NCI-H524 treated with DMSO at 0.1 percent for 48 hours (cell line): ENCODE measurements at places on chromosomes 5 and 9.
A peak's percentile ranks its signal among the peaks of the same experiment; 100 is the strongest.

GRCh38 chr9:83059417-83059816, 3.5 kb downstream of the RASEF start:
- no peak for DNase-seq

DNA sequence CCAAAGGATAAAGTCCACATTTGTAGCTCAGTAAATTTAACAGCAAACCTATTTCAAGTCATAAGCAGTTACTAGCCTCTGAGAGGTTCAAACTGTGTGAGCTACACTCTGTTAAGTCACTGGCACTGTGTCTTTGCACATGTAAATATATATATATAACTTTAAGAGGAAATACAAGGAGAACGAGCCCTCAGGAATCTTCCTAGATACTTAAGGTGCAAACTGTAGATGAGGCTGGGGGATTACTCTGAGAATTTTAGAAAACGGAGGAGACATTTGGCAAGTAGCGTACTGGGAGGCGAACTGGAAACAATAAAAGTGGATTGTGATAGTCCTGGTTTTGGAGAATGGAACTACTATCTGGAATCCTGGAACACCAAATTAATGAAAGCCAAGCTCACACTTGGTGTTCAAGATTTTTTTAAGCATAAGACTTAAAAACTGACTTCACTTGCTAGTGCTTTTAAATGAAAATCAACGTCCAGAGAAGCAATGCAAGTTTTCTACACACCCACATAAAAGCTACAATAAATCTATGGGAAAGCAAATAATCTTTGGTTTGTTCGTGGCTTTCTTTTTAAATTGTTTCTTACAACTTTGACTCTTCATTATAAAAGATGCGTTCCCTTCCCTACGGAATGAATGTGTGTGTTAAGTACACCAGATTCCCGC, 1057.0 kb upstream of the DMAC1 start:
- DNase-seq, result no peak

GRCh38 chr9:5841771-5842573, 9.1 kb upstream of the ERMP1 start:
- DNase-seq, result no peak

GRCh38 chr5:1525624-1526189, 1.9 kb upstream of the LPCAT1 start:
- no peak for DNase-seq

GRCh38 chr5:11289733-11290132, 528.7 kb upstream of the DAP start:
- DNase-seq, result no peak

DNA sequence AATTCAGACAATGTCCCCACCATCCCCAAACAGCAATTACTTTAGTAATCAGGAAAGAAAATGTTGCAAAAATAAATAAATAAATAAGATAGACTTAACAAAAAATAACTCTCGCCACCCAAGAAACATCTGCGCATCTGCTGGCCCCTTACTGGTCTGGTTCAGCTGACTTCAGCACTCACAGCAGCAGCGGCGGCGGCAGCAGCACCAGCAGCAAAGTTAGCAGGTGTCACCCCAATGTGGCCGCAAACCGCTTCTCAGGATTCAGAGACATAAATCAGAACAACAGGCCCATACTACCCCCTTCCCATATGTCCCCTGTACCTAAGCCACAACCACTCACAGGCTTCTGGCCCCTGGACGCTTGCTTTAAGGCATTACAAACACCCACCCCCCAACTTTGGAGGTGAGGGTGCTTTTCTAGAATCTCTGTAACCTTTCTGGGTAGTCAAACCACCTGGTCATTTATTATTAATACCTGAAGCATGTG, 593.0 kb downstream of the BNC2 start:
- no peak for DNase-seq

DNA sequence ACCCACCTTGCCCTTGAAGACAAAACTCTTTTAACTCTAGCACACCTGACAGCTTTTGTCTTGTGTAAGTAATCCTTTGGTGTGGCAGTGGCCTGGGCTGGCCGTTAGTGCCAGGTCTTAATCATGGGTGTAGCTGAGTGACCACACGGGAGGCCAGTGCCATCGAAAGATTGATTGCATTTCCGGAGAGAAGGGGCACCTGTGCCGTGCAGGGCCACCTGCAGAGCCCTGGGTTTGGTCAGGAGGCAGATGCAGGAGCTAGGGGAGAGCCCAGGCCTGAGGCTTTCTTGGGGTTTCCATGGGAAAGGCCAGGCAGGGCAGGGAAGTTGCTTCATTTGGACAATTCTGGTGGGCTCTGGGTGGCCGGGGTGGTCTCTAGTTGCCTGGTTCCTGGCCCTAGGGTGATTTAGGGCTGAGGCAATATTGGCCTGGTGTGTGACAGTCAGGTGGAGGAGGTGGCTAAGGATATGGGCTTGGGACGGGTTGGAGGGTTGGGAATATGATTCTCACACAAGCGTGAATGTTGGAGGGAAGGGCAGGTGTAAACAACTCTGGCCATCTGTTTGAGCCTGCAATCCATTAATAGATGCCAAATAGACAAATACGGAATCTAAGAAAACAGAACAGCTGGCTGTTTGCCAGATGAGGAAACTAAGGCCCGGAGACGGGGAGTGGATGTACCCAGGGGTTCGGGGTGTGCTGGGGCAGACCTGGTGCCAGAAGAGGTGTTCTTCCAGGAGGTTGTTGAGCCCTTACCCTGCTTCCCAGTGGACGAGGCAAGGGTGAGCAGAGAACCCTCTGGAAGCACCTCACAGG, 4.6 kb downstream of the DBH start:
- DNase-seq, result no peak

DNA sequence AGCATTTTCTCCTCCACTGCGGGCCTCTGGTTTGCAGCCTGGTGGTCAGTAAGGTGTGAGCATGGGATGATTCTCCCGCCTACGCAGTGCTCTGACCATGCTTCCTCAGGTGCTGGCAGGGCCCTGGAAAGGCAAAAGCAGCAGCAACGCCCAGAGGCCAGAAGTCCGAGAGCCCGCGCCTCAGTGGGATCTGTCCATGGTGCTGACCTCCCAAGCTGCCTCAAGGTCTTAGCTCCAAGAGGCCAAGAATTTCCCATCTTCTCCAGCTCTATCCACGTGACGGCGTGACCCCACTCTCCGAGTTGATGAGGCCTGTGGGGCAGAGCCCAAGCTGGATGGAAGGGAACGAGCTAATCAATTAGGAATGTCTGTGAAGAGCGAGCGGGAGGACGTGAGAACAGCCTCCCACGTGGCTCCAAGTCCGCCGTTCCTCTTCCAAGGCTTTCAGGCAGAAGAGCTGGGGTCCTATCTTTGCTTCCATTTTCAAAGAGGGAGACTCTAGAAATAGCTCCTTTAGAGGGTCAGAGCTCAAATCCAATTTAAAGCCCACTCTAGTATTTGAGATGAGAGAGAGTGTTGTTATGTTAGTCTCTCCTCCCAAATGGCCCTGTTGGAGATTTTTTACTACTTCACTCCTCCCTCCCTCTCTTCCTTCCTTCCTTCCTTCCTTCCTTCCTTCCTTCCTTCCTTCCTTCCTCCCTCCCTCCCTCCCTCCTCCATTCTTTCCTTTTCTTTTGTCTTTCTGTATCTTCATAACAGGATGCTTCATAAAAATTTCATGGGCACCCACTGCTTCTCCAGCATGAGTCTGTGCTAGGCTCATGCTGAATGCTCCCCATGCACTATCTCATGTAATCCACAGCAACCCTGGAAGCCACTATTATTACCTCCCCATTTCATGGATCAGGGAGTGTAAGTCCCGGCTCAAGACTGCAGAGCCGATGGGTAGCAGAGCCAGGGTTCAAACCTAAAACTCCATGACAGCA, 69.3 kb downstream of the OLFM1 start:
- DNase-seq, result no peak

DNA sequence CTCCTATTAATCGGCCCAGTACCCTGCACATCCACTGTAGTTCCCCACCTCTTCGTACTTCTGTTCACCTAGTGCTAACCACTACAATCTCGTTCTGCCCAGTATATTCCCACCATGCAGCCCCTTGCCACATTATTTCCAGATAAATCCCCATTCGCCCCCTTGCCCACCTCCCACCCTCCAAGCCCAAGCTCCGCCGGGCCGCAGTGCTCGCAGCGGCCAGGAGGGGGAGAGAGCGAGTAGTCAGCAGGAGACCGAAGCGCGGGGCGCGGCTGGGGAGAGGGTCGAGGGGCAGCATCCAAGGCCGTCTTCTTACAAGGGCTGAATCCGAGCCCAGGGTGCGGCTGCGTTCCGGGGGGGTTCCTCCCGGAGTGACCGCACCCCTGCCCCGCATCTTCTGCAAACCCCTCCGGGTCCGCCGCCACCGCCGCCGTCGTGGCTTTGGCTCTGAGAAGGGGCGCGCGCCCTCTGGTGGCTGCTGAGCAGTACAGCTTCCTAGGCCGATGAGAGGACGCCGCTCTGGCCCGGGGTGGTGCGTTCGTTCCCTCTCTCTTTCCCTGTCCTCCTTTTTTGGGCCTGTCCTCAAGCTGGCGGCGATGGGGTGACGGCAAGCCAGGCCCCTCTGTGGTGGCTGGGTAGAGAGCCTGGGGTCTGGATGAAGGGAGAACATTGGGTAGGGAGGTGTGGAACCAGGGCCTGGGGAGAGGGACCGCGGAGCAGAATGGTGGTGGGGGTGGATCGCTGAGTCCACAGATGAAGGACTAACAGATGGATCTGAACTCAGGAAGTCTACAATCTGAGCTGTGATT, 30.0 kb upstream of the PSD2 start:
- DNase-seq, result no peak

GRCh38 chr5:101897914-101898313, 398.2 kb downstream of the SLCO4C1 start:
- DNase-seq, result peak; percentile 74

DNA sequence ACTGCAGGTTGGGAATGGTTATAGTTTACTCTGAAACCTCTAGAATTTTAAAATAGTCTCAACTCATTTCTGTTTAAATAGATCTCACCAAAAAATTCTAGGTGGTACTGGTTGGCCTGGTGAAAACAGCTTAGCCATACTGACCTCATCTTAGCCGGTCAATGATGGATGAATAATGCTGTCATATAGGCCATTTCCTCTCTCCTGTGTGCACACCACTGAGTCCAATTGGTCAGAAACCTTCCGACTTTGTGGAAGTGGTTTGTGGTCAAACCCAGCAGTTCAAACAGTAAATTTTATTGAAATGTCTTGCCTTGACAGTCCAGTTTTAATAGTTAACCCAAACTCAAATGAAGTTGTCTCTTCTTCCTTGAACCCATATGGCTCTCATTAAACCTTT, 98.6 kb downstream of the GIN1 start:
- no peak for DNase-seq

GRCh38 chr5:65364907-65365306, 116.8 kb downstream of the ADAMTS6 start:
- DNase-seq, result no peak

- no peak for DNase-seq
Measured at GRCh38 chr9:96020792-96021550, 145.5 kb downstream of the ERCC6L2 start.

- DNase-seq, result no peak
Measured at GRCh38 chr5:81188962-81189361, 44.2 kb upstream of the CKMT2 start.

DNA sequence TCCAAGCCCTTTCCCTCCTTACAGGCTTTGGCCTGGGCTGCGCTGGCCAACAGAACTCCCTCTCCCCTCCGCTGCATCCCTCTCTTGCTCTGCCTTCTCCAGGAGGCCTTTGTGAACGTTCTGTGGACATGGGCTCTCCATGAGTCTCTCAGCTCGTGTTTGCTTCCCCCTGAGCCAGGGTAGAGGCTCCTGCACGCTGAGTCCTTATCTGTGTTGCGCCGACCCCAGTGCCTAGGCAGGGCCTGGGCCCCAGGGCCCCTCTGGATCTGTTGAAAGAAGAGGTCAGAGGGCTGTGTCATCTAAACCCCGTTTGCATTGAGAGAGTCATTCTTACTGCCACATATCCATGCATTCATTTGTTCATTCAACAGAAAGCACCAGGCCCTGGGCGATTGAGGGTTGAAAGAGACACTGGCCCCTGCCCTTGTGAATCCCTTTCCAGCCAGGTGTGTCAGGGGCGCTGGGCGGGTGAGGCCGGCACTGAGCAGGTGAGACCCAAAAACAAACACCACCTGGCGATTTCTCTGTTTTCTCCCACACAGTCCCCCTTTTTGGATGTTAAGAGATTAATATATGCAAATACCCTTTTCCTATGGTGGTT, 111.2 kb upstream of the IER5L start:
- no peak for DNase-seq

GRCh38 chr9:22040760-22041159, 31.7 kb upstream of the CDKN2B start:
- no peak for DNase-seq

DNA sequence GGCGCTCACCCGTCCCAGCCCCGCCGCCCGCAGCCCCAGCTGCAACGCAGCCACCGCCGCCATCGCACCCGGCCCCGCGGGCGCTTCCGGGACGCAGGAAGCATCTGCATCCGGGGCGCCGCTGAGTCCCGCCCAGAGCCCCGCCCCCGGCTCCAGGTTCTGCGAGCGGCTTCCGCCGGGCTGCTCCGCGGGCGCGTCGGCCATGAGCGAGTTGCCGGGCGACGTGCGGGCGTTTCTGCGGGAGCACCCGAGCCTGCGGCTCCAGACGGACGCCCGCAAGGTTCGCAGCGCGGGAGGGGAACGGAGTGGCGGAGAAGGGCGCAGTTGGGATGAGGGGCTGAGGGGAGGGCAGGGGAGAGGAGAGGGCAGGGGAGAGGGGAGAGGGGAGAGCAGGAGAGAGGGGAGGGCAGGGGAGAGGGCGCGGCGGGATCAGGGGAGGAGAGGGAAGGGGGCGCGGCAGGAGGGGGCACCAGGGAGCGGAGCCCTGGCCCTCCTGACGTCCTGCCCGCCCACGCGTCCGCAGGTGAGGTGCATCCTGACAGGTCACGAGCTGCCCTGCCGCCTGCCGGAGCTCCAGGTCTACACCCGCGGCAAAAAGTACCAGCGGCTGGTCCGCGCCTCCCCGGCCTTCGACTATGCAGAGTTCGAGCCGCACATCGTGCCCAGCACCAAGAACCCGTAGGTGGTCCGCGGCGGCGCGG, at the start of the genes SURF1 and SURF2:
SURF1 (minus strand) TSS at position 97 of the 701 bp plus-strand sequence; CDS start at position 63, 34 bp downstream.
SURF2 (plus strand) TSS at position 160 of the 701 bp plus-strand sequence; CDS start at position 203, 43 bp downstream.
- DNase-seq, result no peak

DNA sequence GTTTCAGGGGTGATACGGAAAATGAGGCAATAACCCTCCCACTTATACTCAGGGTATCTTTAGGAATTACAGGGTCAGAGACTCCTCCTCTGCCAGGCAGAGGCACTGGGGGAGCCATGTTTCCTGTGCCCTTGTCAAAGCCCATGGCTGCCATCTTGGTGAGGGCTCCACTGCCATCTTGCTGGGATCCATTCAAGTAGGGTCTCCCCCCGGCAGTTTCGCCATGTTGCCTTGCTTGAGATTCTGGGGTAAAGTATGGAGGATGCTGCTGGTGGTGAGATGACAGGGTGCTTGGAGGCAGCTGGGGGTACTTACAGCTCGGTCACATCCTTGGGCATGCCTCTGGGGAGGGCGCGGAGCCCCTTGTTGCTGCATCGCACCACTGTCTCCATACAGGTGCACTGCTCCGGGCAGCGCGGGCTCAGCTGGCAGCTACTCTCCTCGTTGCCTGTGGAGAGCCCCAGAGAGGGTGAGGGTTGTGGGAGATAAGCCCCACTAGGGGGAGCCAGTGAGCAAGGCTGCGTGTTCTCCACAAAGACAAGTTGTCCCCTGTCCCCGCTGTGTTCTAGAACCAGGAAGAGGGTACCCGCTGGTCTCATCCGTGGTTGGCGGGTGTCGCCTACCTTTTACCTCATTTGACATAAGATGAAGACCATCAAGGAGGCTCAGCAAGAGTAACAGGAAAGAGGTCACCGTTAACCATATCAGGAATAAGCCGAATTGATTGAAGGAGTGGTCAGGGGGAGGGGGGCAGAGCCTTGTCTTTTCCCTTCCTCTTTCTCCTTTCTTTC, 169.0 kb upstream of the PANK3 start:
- DNase-seq, result no peak
